ENCODE measurements at places on chromosomes 6 and 20.

GRCh38 chr20:34312024-34312460 is 8.9 kb upstream of the AHCY start:
- no peak for DNase-seq

GRCh38 chr20:6008254-6008653 is 45.6 kb downstream of the LRRN4 start:
- no peak for DNase-seq

DNA sequence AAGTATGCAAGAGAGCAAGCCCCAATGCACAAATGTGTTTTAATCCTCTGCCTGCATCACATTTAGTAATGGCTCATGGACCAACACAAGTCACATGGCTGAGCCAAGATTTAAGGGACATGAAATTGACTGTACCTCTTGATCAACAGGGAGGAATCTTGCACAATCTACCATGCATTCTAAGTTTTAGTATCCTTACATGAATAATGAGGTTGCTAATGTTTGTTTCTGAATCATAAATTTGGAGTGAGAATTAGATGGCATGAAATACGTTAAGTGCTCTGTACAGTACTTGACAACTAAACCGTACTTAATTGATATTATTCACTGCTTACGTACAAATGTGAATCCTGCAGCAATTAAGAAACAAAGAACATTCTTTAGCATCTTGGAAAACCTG is 553.8 kb upstream of the JAG1 start:
- DNase-seq = no peak

DNA sequence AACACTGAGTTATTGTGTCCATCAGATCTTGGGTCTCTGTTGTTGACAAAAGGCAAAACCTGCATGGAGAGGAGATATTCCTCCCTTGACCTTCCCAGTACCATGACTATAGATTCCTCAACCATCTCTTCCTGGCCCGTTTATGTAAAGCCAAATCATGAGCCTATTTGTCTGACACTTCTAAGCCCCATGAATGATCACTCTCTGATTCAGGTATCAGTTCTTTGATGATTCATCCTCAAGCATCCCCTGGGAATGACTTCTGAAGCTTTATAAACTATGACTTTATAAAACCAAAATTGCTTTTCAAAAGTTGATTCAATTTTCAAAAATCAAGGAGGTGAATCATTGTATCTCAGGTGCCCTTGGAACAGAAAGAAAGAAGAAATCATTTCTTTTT is 78.7 kb upstream of the LOC128125822 start:
- DNase-seq = no peak

DNA sequence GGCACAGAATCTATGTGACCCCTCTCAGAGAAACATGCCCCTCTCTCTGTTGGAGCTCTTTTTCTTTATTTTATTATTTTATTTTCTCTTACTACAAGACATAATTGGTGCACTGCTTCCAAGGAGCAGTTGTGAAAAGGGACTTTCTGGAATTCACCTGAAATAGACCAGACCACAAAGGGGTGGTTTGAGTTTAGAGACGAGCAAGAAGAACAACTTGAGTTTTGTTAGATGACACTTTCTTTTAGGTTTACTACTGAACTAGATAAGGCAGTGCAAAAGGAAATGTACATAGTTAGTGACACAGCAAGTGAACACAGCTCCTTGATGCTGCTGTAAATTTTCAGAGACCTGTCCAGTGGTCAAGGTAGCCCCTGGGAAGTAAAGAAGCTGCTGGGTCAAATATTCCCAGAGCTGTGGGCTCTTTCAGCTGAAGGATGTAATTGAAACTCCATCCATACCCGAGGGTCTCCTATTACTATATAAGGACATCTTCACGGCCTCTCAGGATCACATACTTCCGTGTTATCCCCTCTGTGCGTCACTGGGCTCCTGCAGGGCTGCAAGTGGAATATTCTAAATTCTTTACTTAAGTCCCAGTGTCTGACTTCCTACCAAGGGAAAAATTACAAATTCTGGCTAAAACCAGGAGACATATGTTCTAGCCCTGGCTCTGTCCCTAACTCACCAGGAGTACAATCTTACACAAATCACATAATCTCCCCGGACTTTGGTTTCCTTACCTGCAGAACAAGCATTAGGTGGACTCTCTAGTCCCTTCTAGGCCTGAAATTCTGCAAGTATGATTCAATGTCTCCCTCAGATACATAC is 69.1 kb upstream of the ADTRP start:
- DNase-seq = no peak

DNA sequence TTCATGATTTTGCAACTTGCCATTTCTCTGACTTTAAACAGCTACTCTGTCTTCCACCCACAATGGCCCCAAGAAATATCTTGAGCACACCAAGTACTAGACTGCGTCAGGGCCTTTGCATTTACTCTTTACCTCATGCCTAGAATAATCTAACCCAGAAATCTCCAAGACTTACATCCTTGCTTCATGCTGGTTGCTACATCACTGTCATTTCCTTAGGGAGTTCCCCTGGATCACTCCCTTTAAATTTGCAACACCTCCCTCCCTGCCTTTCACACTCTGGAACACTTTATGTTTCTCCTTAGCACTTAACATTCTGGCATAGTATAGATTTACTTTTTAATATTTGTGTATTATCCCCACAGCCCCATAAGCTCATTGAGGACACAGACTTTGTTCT is 4.9 kb upstream of the ELOVL5 start:
- no peak for DNase-seq

DNA sequence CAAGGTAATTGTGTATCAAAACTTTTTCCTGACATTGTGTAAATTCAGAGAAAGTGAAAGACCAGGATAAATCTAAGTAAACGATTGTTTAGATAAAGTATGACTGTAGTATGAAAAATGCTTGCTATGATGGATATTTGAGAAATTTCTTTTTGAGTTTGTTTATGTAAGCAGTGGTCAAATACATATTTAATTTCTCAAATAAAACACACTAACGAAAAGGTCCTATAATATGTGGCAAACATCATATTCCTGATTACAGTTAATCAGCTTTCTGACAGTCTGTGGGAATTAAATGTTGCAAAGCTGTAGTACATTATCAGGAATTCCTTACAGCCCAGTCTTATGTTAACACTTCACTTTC is 636.9 kb downstream of the MMUT start:
- no peak for DNase-seq

GRCh38 chr6:153816366-153816765 is 222.7 kb upstream of the OPRM1 start:
- no peak for DNase-seq

DNA sequence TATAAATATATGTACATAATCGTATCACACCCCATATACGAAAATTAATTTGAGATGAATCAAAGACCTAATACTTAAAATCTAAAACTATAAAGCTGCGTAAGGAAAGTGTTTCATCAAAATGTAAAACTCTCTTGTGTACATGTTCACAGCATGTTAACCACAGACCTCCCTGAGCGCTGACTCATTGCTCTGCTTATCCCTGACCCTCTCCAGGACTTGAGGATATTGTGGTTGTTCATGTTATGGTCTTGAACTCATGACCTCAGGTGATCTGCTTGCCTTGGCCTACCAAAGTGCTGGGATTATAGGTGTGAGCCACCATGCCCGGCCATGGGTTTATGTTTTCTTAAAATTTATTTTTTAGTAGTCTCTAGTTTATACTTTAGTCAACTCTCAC is 14.2 kb downstream of the FAM83B start:
- no peak for DNase-seq

DNA sequence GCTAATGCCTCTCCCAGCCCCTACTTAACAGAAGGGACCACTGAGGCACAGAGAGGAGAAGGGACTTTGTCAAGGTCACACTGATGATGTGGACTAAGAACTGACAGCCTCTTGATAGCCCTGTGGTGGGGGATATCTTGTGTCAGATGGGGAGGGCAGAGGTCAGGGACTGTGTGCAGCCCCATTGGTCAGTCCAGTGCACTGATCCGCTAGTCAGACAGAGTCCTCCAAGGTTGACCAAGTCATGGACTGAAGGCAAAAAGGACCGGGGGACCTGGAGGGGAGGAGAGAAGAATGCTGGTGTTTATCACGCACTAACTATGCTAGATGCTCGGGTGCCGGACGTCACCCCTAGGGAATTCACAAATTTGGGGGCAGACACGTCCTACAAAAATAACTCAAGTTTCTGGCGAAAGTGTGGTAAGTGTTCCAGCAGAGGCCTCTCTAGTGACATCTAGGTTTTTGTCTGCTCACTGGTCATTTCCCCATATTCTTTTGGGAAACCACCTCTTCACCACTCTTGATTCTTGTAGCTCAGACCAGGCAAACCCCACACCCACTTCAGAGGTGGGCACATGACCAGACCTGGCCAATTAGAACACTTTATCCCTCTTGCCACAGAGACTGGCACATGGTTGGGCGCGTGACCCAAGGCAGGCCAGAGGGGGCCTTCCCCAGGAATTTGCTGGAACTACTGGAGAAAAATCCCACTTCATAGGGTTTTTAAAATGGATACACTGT is 21.0 kb downstream of the TCF15 start:
- DNase-seq = no peak

DNA sequence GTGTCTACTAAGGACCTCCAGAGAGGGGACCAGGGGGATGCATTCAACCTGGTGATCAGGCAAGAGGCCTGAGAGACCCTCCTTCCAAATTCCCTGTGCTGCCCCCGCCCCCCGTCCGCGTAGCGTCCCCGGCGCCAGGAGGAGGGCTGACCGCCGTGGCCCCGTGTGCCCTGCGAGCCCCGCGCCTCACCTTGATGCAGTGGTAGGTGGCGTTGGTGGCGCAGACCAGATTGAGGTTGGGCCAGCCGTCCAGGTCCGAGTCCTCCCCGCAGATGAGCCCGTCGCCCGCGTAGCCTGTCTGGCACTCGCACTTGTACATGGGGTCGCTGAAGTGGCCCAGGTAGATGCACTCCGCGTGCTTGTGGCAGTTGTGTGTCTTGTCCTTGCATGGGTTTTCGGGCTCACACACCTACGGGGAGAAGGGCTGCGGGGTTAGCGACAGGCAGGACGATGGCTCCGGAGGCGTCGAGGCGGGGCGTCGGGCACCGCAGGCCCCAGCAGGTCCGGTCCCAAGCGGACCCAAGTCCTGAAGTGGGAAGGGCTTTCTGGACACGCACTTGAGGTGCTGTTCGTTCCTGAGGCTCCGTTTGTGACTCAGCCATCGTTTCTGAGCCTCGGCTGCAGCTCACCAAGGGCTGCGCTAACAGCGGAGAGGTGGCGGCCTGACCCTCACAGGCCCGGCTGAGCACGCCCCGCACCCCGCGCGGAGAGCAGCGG is 21.7 kb downstream of the THBS2 start:
- no peak for DNase-seq

DNA sequence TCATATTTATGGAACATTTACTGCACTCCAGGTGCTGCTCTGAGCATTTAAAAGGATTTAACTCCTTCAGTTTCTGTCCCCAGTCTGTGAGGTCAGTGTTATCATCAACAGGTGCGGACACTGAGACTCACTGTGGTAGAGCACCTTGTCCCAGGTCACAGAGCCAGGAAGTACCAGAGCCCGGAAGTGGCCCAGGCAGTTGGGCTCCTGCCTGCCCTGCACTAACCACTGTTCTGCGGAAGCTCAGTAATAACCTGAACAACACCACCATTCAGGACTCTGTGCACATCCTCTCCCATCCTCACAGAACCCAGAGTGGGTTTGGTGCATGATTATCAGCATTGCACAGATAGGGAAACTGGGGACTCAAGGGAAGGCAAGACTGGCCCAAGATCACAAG is 16.8 kb upstream of the SIRPG start:
- no peak for DNase-seq

- DNase-seq = no peak
Measured at GRCh38 chr20:25300496-25301170, 52.7 kb downstream of the PYGB start.

GRCh38 chr6:111552241-111552744 is 53.4 kb downstream of the TRAF3IP2 start:
- no peak for DNase-seq

DNA sequence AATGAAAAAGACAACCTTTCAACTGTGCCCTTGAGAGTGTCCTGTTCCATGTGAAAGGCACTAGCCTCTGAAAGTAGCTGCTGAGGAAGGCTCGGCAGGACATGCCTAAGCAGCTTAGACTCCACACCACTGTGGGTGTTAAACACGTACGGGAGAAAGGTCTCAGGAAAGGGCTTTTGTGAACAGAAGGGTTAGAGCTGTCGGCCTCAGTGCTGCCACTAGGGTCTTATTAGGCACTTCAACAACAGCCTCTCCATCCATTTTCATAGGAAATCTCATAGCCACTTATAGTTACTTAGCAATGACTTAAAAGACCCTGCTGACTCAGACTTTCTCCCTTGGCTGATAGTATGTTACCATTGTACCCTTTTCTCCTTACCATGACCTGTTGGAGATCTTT is 662.8 kb downstream of the TBC1D32 start:
- DNase-seq = no peak

DNA sequence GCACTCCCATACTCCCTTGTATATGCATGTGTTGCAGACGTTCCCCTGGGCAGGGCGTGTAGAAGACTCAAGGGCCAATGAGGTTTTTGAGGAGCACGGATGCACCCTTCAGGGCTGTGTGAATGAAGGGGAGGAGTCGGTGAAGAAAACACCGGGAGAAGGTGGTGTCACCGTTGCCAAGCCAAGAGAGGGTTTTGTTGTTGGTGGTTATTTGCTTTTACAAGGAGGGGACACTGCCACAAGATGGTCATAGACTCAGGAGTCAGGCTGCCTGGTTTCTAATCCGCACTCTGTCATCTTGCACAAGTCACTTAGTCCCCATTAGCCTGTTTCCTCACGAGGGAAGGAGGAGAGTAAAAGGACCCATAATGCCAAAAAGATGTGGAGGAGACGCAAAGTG is 124.0 kb downstream of the PXDC1 start:
- DNase-seq = no peak
